Left colon (tissue), 2 donors: ENCODE measurements at places on chromosomes 1 and 21.

GRCh38 chr1:66258404-66259105 lies 275.4 kb upstream of the SGIP1 start:
- DNase-seq = no peak

DNA sequence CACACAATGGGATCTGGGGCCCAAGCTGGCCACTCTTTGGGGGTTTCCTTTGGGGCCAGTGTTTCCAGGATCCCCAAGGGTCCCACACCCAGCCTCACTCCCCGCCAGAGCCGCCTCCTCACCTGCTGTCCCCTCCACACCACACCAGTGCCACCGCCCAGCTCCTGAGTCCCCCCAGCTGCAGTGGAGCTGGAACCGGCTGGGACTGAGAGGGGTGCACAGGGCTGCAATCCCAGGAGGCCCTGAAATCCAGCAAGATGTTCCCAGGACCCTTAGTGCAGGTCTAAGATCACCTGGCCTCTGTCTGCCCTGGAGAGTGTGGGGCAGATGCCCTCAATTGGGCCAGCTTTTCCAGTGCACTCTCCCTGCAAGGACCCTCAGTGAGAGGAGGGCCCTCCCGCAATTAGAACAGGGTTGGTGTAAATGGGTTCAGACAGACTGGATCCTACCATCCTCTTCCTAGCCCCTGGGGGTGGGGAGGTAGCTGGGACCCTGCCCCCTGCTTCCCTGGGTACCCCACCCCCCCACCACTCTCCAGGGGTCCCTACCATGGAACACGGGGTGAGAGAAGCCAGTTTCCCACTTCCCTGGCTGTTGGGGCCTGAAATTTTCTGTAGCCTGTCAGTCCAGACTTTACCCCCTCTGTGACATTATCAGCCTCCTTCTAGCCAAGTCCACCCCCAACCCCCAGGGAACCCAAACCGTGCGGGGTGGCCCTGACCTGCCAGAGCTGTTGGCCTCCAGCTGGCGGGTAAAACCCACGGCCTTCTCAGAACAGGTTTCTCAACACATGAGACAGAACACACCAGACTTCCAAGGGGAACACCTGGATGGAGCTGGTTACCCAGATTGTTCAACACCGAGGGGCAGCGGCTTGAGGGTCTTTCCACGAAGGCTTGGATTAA lies 7.0 kb downstream of the KRTAP10-12 start:
- no peak for DNase-seq

- DNase-seq = peak; percentile 53
Measured at GRCh38 chr1:54474310-54475251, 68.4 kb upstream of the SSBP3 start.

DNA sequence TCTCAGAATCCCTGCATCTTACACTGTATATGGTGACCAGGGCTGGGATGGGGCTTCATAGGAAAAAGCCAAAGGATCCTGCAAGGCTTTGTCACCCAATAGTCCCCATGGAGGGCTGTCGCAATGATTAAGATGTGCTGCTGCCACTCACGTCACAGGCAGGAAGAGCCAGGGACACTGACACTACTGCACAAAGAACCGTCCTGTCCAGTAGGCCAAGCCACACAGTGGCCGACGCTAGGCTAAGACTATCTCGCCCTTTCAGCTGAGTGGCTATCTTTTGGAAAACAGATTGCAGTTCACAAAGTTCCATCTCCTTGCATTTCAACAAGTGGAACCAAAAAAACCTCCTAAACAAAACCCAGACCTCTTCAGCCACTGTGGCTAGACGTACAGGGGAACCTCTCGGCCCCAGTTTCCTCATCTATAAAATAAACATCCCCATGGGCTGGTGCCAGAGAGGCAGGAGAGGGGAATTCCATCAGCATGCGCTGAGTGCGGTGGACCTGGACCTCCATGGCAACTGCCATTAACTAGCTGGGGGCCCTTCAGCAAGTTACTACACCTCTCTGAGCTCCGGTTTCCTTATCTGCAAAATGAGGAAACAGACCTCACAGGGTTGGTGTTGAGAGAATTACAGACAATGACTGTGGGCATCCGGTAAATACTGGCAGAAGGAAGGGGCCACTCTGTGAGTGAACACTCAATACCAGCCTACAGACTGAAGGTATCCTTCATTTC lies 8.7 kb downstream of the CAPZB start:
- DNase-seq = no peak

- no peak for DNase-seq
Measured at GRCh38 chr1:189036628-189037027, 1441.0 kb downstream of the BRINP3 start.

DNA sequence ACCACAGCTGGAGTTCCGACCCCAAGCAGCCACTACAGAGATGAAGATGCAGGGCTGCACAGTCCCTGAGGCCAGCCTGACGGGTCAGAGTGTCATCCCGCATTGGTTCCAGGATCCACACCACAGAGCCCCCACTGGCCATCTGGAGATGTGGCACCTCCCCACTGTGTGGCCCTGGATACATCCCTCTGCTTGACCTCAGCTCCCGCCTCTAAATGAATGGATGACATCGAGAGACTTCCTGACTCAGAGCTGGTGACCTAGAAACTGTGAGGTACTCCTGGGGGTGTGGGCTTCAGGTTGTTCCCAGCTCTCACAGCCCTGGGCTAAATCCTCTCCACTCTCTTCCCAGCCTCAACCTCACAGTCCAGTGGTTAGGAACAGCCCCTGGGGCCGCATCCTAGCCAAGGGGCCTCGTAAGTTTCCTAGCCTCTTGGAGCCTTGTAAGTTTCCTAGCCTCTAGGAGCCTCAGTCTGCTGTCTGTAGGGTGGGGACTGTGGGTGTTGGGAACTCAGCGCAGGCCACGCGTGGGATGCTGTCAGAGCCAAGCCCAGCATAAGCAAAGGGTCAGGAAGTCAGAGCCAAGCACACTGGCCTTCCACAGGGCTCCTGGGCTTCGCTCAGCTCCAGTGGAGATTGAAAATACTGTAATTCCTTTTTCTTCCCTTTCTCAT lies 87.5 kb upstream of the RUNX3 start:
- no peak for DNase-seq

GRCh38 chr21:17746920-17747319 lies 72.2 kb downstream of the C21orf91 start:
- no peak for DNase-seq

- DNase-seq = no peak
Measured at GRCh38 chr1:100931716-100932115, 35.8 kb downstream of the SLC30A7 start.

GRCh38 chr1:195934817-195935553 lies 673.3 kb downstream of the KCNT2 start:
- no peak for DNase-seq

DNA sequence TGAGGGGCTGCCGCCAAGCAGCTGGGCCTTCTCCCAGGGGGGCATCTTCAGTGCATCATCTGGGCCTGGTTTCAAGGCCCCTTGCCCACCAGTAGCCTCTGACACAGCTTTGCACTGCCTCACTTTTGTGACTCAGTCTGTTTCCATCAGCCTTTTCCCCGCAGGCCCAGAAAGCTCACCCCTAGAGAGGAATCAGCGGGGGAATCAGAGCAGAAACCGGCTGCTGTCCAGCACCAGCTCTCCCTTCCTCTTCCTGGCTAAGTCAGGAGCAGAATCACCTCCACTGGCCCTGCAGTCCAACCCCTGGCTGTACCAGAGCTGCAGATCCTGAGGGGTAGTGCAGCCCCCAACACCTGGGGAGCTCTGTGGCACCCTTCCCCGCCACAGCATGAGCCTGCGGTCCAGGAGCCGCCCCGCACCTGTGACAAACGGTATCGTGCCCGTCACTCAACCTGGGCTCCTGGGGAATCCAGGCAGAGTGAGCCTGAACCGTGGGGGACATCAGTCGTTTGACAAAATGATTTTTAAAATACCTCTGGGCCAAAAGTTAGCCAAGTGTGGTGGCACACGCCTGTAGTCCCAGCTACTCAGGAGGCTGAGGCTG lies 83.3 kb upstream of the TMEM51 start:
- DNase-seq = no peak

GRCh38 chr1:8736927-8737326 lies 80.5 kb downstream of the RERE start:
- DNase-seq = no peak

GRCh38 chr1:14529475-14529874 lies 69.0 kb upstream of the KAZN start:
- DNase-seq = no peak

- no peak for DNase-seq
Measured at GRCh38 chr1:200916681-200917080, 22.0 kb downstream of the INAVA start.

GRCh38 chr21:15722591-15723324 lies 7.0 kb upstream of the USP25 start:
- DNase-seq = no peak

DNA sequence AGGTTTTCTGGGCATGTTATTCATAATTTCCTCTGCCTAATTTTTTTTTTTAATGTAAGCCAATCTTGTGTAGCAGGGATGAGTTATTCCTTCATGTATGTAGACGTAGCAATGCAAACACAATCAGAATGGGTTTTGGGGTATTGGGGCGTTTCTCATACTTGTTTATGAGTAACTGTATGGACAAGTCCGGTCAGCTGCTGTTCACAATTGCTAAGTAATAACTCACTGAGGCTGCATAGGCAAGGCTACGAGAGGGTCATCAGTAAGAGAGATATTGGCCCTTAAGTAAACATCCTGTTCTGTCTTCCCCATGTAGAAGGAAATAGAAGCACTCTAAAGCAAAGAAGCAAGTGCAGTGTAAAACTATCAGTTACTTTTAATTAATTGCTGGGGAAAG lies 9.5 kb upstream of the TARS2 start:
- DNase-seq = no peak

- DNase-seq = no peak
Measured at GRCh38 chr1:243568793-243569192, 281.2 kb downstream of the AKT3 start.

DNA sequence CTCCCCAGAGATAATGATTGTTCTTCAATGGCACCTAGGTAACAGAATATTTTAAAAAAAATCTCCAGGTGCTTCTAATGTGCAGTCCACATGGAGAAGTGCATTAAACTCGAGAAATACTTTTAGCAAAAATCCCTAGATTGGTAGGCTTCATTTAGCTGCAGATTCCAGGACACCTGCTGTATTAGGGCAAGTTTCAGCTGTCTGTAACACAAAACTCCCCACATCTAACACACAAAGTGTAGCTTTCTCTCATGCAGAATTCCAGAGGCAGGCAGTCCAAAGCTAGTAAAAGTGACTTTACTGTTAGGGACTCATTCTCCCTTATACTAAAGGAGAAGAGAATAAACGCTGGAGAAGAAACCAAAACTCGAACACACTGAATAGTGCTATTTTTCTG lies 1414.3 kb upstream of the B3GALT2 start:
- DNase-seq = no peak

DNA sequence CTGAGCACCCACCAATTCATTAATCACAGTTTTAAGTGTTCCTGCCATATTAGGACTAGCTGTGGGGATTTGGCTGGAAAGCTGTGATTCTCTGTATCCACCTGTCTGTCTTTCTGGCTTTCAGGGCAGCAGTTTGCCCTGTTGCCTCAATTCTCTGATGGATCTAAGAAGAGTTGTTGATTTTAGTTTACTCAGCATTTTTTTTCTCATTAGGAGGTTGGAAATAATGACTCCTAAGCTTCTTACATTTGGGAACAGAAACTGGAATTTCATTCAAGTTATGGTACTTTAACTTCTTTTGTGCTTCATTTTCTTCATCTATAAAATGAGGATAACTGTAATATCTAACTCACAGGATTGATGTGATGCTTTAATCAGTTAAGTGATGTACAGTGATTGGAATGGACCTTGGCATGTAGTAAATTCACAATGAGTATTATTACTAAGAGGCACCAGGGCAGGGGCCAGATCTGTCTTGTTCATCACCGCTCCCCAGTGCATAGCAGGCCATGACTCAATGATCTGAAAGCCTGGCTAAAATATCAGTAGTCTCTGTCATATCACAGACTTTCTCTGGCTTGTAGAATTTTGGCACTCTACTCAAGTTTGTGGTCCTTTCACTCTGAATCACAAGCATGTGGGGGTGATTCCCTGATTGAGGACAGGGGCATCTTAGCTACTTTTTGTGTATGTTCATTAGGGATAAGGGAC lies 51.4 kb upstream of the GREM2 start:
- no peak for DNase-seq

DNA sequence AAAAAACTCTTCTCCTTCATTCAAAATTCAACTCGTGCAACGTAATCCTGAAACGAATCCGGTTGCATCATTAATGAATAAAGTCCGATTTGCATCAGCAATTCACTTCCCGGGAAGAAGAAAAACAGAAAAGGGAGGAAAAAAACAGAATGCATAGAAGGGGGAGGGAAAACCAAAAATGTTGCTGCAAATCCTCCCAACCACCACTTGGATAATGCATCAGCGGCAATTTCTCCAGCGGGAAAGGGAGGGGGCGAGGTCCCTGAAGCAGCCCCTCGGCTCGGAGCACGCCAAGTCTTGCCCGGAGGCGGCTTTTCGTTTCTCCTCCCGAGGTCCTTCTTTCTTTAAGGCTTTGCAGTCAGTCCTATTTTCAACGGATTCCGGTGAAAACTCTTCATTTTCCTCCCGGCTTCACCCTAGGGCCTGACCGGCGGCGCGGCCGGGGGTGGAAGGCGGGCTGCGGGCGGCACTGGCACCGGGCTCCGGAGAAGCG lies 723 bp downstream of the CDC42BPA start:
- DNase-seq = peak; percentile 51

GRCh38 chr21:44888581-44889550 lies 15.4 kb upstream of the PTTG1IP start:
- DNase-seq = no peak

- DNase-seq = no peak
Measured at GRCh38 chr1:81377406-81377805, 423.3 kb upstream of the ADGRL2 start.

- no peak for DNase-seq
Measured at GRCh38 chr1:181456551-181456950, 26.8 kb upstream of the CACNA1E start.

DNA sequence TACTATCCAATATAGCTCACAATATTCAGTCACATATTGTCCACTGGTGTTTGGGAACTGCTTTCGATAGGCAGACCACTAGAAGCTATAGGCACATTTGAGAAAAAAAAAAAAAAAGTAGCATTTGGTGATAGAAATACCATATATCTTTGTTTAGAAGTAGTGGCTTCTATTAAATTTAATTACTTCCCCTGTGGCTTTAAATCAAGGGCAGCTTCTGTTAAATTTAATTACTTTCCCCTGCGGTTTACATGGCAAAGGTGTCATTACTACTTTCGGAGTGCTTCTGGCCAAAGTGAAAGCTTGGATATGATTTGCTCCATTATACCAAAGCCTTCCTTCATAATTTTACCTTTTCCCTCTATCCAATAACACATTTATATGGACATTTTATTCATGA lies 229.9 kb downstream of the TTLL7 start:
- no peak for DNase-seq

DNA sequence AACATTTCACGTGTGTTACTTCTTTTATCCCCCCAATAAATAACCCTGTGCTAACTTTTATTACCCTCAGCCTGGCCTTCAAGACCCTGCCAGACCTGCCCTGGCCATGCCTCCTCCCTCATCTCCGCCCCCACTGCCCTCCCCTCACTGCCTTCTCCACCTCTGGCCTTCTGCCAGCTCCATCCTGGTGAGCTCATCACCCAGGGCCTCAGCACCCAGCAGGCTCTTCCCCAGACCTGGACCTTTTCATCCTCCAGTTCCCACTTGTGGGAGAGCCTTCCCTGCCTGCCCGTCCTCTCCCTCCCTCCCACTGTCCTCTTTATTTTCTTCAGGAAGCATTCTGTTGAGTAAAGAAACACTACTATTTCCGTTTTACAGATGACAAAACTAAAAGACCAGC lies 72.0 kb downstream of the SLC66A1 start:
- peak; percentile 63 for DNase-seq

- no peak for DNase-seq
Measured at GRCh38 chr1:19337289-19337688, 25.2 kb downstream of the SLC66A1 start.

- DNase-seq = peak; percentile 80
Measured at GRCh38 chr1:212557739-212558692, 50.5 kb upstream of the ATF3 start.

GRCh38 chr1:161511018-161511755 lies 5.9 kb downstream of the FCGR2A start:
- no peak for DNase-seq
